ENCODE measurements at places on chromosomes 4 and X. TPM values are rescaled to one million over a fixed set of nuclear protein-coding genes. Genes with fewer than 3 reads are reported as not detected.

DNA sequence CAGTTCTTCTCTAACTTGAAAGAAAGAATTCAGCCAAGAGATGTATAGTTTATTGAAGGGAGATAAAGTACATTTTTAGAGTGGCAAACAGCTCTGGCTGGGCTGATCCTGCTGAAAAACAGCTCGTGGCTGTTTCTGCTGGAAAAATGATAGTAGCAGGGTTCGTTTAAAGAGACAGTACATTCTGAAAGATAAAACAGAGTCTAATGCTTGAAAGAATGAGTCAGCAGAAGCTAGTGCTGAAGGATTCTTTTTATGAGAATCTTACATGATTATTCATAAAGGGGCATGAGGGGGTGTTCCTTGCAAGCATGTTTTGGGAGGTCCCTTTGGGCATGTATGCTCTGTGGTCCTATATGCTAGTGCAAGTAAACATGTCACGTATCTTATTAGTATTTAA is 790.0 kb downstream of the PCDH18 start:
- no peak for DNase-seq

GRCh38 chr4:10619220-10619619 is 65.3 kb downstream of the CLNK start:
- no peak for DNase-seq

GRCh38 chr4:24968992-24969391 is 56.1 kb upstream of the CCDC149 start:
- DNase-seq = no peak

DNA sequence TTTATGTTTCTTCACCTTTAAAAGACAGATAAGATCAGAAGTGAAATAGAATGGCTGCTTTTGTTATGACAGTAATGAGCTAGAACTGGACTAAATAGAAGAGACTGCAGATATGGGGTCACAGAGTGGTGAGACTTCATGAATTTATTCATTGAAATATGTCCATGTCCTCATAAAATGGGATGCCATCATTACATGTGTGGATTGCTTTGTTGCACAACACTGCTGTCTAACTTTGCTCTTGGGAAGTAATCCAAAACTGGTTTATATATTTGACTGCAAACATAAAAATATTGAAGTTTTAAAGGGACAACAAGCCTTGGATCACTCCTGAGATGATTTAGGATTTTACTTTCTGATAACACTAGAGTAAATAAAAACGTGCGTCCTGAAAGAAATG is 209.2 kb upstream of the FAT4 start:
- DNase-seq = no peak

DNA sequence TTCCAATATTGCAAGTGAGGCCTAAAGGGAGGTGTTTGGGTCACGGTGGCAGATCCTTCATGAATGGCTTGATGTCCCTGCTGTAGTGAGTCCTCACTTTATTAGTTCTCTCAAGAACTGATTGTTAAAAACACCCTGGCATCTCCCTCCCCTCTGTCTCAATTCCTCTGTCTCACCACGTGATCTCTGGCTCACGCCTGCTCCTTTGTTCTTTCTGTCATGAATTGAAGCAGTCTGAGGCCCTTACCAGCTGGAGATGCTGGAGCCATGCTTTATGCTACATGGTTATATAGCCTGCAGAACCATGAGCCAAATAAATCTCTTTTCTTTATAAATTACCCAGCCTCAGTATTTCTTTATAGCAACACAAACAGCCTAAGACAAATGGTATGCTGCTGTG is 980.7 kb upstream of the GRIA3 start:
- DNase-seq = no peak

GRCh38 chrX:71660562-71661416 is 6.6 kb upstream of the LOC101059915 start:
- no peak for DNase-seq

- no peak for DNase-seq
These were observed 10.2 kb downstream of the HGFAC start for GRCh38 chr4:3451956-3452355.

The SPATA4 gene
- total RNA-seq = 1.1 TPM

DNA sequence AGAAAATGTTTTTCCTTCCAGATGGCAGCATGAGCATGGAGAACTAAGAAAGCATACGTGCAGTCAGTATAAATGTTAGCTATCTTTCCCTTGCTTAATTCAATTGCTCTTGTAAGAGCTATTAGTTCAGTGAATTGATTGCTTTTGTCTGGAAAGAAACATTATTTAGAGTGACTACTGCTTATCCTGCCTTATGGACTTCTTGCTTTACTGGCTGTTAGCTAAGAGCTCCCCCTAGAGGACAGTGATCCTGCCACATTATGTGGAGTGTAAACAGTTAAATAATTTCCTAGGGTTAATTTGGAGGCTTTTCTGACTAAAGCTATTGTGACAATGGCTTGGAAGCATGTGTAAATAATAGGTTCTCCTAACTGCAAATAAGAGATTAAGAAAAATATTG is 1402.4 kb downstream of the FAM133A start:
- DNase-seq = no peak

The KLKB1 gene
- total RNA-seq = not detected

DNA sequence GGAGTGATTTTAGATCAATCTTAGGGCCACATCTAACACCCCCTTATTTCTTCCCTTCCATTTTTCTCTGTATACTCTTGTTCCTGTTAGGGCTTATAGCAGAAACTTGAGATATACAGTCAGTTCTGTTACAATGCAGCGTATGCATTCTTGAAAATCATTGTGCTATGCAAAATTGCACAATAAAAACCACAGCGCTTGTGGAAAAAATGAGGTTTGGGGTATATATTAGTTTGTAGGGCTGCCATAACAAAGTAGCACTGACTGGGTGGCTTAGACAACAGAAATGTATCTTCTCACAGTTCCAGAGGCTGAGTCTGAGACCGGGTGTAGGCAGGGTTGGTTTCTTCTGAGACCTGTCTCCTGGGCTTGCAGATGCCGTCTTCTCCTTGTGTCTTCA is 59.0 kb downstream of the WWC2 start:
- no peak for DNase-seq

GRCh38 chr4:15325987-15326386 is 101.8 kb upstream of the C1QTNF7 start:
- DNase-seq = no peak

The SMAD1 gene
- total RNA-seq = 16.1 TPM

The PCDH10 gene
- total RNA-seq = not detected

- no peak for DNase-seq
These were observed 49.6 kb downstream of the TBC1D14 start for GRCh38 chr4:6959261-6959660.

The ASB9 gene
- 5.7 TPM for total RNA-seq

DNA sequence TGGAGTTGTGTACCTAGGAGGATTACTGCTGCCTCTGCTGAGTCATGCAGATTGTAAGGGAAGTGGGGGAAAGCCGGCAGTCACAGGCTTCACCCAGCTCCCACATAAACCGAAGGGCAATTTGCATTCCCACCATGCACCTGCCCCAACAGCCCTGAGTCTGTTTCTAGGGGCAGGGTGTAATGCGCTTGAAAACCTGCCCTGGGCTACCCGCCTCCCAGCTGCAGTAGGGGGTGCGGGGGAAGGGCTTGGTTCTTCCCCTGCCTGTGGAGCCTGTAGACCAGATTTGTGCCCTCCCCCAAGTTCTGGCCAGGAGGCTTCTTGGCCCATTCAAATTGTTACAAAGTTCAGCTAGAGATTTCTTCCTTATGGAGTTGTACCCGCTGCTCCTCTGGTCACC is 269.2 kb upstream of the DDX53 start:
- no peak for DNase-seq

DNA sequence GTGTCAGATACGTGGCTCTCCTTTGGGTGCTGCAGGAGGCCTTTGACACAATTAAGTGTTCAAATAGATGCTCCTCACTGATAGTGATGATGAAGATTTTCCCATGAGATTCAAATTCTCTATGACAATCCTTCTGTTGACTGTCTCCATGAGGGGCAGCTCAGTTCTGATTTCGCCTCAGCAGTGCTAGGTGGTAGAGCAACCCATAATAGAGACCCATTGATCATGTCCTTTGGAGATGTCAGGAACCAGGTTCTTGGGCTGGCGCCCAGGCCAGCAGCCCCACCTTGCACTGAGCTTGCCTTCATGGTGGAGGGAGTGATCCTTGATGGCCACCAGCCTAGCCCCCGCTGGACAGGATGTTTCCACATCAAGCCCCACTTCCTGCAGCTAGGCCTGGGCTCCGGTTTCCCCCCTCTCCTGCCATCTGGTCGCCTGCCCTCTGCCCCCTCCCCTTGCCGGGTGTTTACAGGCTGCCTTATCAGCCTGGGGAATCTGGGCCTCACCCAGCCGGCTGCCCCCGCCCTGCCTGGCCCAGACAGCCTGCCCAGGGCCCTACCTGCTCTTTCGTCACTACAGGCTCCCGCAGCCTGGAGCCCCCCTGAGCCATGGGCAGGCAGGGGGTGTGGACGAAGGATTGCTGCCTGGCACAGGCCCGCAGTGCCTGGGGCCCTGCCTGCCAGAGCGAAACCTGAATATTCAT is 12.6 kb downstream of the ELF4 start:
- peak; percentile 74 for DNase-seq

DNA sequence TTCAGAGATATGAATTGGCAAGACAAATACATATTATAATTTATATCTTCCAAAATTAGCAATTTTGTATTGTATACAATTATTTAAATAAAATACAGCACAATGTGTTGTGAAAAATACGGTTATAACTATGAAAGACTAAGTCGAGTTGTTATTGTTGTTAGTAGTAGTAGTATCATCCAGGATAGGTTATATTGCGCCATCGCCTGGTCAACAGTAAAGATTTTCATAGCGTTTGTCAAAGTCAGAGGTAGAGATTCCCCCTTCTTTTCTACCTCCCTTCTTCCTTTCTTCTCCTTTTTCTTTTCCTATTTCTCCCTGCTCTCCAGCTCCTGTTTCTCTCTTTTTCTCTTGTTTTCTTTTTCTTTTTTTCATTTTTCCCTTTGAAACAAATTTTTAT is 499.1 kb upstream of the EPHA5 start:
- DNase-seq = no peak

DNA sequence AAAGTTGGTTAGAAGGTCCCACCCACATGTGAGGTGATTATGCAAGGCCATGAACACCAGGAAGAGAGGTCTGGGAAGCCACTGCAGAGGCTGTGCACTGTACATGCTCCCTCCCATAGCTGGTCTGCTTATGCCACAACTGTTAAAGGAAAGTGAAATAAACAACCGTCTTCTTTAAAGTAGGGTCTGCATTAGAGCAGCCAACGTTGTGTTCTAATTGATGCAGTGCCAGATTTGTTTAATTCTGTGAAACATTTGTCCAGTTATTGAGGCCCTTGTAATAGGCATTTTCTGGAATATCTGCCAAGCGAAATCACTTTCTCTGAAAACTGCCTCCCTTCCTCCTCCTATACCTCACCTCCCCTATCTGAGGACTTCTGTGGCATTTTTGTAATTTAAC is 224.0 kb upstream of the LNX1 start:
- DNase-seq = no peak

The ERAS gene
- total RNA-seq = 0.50 TPM

GRCh38 chr4:23881674-23882337 is 8.0 kb downstream of the PPARGC1A start:
- DNase-seq = no peak

The SETD7 gene
- 31.7 TPM for total RNA-seq

The XPNPEP2 gene
- total RNA-seq = not detected

DNA sequence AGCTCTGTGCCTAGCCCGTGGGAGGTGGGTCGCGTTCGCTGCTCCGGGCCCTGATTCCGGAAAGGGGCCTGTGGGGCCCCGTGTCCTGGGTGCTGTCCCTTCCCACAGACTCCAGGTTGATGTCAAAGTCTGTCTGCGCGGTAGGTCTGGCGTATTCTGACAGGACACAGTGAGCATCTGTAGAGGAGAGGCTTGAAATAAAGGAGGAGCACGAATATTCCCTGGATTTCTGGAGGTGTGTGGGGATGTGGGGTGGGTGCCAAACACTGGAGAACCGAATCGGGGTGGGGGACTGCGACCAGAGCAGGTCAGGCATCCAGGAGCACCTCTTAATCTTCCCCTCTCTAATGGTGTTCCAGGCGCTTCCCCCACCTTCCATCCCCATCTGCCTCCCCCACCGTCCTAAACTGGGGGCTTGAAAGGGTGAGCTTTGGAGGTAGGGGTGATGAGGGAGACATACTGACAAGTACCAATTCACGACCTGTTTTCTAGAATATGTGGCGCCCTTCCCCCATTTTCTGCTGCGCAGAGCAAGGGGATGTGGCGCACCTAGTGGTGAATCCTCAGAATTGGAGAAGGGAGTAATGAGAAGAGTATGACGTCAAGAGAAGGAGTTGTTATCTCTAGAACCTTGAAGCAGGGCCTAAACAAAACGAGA is 877 bp downstream of the GPRASP1 start:
- no peak for DNase-seq

All from PC-9 (cell line).